ENCODE measurements at places on chromosomes 13 and 19.

- DNase-seq: no peak
Measured at GRCh38 chr13:97715763-97716162, 237.7 kb upstream of the IPO5 start.

DNA sequence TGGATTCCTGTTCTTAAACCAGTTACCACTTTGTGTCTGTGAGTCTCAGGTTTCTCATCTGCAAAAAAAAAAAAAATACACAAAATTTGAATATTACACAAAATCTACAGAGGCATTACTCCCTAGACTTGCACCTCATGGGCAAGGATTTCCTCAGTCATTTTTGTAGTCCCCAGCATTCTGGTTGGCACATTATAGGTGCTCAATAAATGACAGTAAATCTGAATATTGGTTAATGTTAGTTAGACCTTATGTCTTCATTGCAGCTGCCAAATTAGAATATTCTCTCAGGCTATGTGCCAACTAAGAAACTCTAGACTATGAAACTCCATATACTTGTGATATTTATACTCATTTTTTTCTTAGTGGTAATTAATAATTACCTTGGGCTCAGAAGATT, 2.2 kb downstream of the ZNF507 start:
- no peak for DNase-seq

DNA sequence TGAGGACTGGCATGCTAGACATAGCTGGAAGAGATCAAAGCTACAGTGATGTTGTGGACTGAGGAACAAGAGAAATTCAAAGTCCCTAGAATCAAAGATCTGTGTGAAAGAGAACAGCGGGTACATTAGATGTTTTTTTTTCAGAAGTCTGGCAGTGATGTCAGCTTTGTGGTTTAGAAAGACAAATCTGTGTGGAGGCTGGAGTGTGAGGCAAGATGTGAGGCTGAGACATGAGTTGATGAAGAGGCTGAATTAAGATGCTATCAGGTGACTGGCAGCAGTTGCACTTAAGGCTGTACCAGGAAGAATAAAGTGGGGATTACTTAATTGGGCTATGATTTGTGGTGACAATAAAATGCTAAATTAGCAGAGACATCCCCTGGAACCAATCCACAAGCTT, 46.5 kb downstream of the DNAJC3 start:
- no peak for DNase-seq

- no peak for DNase-seq
Measured at GRCh38 chr19:15863272-15863671, 34.6 kb downstream of the CYP4F2 start.

DNA sequence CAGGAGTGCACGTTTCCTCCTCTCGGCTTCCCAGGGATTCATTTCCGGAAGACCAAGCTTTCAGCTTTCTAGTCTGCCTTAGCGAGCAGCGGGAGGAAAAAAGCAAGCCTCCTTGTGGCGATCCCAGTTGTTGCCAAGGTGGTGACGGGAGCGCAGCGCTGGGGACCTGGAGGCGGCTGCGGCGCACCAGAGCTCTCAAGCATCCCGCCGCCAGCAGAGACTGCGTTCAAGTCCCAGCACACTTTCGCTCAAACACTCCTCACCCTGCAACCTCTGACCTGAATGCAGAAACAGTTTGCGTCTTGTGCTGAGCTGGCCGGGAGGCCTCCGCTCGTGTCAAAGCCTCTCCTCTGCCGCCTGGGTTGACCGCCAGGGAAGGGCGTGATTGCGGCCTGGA, 4.9 kb downstream of the GSX1 start:
- no peak for DNase-seq

Measured in GOT3 (cell line).